ENCODE measurements at places on chromosomes 13 and 19.

DNA sequence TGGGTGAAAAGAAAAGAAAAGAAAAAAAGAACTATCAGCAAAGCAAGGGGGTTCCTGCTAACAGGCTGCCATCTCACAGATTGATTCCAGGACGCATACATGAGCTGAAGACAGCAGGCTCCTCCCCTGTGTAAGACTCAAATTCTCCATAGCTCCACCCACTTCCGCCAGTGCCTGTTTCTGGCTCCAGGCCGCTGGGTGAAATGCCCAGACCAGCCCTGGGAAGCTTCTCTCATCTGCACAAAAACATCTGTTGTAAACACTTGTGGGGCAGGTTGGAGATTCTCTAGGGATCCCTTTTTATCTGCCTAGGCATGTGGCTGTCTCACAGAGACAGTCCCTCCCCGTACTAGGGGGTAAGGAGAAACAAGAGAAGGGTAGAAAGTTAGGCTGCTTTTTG lies 1054.4 kb upstream of the SPRY2 start:
- no peak for DNase-seq

DNA sequence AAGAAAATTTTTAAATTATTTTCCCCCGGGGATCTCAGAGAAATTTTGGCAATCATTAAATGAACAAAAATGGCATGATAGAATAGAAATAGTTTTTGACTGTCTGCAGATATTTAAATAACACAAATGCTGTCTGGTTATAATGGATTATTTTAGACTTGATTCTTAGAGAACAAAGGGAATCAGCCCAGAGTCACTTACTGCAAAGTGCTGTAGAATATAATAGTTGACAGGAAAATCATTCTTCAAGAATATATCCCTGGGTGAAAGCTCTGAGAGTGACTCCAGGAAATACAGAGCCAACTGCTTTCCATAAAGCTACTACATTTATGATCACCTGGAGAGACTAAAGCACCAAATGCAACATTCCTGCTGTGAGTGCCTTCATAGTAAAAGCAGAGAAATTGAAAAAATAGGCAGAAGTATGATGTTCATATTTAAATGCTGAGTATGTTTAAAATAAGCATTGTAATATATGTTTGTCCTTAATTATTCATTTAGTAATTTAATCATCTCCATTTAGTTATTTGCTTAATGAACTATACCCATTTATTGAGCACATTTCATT lies 1765.8 kb downstream of the SLITRK1 start:
- DNase-seq, result no peak

GRCh38 chr13:24181991-24182702 lies 21.6 kb downstream of the SPATA13 start:
- DNase-seq, result no peak

- no peak for DNase-seq
These were observed 2.7 kb upstream of the RASAL3 start for GRCh38 chr19:15466851-15467733.

- no peak for DNase-seq
These were observed 204.2 kb downstream of the TSHZ3 start for GRCh38 chr19:31145007-31145406.

- DNase-seq, result no peak
These were observed 48.7 kb downstream of the ZNF536 start for GRCh38 chr19:30420881-30421280.

DNA sequence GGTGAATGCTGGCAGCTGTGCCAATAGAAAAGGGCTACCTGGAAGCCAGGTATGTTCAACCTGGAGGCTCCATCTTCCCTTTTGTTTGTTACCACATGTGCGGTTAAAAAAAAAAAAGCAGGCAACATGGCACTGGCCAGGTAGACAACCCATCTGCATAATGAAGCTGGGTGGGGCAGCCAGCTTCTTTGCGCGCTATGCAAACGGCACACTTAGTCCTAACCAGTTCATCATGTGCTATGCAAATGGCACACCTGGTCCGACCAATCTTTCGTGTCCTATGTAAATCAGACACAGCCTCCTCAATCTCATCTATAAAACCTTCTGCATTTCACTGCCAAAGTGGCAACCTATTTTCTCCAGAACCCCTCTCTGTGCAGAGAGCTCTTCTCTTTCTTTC lies 11.3 kb upstream of the IGSF23 start:
- no peak for DNase-seq

GRCh38 chr13:20891768-20892167 lies 10.8 kb downstream of the XPO4 start:
- no peak for DNase-seq

- DNase-seq, result no peak
These were observed 57.9 kb downstream of the THSD1 start for GRCh38 chr13:52348071-52348470.

DNA sequence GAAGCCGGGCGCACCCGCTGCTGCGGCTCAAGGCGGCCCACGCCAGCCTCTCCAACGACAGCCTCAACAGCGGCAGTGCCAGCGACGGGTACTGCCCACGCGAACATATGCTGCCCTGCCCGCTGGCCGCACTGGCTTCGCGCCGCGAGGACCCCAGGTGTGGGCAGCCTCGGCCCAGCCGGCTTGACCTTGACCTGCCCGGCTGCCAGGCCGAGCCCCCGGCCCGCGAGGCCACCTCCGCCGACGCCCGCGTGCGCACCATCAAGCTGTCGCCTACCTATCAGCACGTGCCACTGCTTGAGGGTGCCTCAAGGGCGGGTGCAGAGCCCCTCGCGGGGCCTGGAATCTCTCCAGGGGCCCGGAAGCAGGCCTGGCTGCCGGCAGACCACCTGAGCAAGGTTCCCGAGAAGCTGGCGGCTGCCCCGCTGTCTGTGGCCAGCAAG lies 13.0 kb downstream of the C19orf25 start:
- DNase-seq, result no peak

DNA sequence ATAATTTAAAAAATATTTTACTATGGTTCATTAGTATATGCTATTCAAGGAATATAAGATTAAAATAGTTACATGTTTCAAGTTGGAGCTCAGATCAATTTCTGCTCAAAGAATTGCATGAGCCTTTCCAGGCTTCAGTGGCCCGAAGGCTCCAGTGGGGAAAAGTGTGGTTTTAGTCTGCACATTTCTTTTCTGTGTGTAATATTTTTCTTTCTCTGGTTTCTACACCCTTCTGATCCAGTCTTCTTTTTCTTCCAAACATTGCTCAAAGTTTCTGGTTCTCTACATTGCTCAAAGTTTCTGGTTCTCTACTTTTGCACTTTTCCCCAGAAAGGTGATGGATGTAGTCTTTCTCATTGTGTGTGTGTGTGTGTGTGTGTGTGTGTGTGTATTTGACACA lies 64.7 kb upstream of the OXGR1 start:
- DNase-seq, result no peak

DNA sequence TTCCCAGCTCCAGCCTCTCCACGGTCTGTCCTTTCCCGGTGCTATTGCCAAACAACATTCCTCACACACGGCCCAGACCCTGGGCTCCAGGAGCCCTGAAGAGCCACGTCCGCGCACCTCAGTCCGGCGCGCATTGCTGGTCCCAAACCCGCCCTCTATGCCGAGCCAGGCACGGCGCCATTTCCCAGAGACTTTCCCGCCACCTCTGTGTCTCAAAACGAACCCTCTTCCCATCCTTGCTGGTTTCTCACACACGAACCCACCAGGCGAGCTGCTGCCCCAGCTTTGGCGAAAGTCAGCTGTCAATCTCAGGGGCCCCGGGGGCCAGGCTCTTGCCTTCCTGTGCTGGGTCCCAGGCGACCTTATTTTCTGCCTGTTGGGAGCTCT lies 28.0 kb upstream of the F7 start:
- no peak for DNase-seq

DNA sequence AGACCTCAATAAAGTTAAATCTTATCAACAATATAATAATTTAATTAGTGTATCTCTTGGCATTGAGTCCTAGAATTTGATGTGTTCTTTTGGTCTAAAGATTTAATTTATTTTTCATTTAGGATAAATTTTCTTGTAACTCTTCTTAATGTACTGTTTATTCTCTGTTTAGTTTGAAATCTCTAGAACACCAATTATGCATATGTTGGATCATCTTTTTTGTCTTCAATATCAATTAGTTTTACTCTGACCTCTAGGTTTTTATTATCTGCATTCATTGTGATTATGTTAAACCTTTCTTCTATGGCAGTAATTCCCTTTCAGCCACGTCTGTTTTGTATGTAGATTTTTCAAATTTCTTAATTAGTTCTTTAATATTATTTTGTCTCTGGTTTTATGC lies 93.8 kb upstream of the ARHGEF7 start:
- no peak for DNase-seq

DNA sequence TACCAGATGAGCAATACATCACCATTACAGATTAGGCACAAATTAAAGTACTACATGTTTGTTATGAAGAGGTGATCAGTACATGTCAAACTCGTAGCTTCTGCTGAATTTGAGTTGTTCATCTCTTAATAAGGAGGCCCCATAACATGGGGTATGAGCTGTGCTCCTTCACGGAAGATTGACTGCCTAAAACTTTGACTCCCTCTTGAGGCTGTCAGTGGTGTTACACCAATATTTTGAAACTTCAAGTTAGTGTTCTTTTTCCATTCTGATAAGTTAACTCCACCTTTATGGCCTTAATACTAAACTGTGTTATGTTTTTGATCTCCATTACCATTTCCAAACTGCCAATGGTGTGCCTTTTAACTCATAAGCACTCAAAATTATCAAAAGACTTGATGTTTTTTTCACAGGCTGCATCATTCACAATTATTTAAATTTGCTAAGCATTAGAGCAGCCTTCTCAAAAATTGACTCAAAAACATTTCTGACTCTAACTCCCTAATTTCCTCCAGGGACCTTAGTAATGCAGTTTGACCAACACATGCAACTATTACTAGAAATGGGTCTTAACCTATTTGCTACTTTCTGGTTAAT lies 1591.5 kb downstream of the PCDH9 start:
- DNase-seq, result no peak

- DNase-seq, result no peak
These were observed 1.6 kb downstream of the FSTL3 start for GRCh38 chr19:677601-678436.

- DNase-seq, result no peak
These were observed 11.2 kb downstream of the HPN start for GRCh38 chr19:35052599-35053190.

DNA sequence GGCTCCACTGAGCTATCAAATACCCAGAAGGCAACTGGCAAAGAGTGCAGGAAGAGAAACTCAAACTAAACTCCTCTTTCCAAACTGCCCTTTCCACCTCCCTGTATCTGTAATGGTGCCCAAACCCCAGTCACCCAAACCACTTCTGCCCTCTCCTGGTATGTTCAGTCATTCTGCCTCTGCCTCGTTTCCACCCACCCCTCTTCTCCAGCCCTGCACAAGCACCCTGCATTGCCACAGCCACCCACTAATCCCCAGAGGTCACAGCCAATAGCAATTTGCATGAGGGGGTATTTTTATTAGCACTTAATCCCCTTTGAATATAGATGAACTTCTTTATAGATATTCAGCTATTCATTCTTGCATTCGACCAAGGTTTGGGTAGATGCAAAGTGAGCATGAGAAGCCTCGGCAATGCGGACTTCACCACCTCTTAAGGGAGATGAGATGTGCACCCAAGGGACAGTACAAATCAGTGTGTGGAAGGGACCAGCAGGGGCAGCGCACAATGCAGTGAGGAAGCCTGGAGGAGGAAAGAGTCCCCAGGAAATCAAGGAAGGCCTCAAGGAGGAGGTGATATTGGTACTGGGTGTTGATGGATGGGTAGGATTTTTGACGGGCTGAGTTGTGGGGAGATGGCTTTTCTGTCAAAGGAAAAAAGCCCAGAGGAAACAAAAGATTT lies 12.4 kb downstream of the TMEM272 start:
- no peak for DNase-seq

DNA sequence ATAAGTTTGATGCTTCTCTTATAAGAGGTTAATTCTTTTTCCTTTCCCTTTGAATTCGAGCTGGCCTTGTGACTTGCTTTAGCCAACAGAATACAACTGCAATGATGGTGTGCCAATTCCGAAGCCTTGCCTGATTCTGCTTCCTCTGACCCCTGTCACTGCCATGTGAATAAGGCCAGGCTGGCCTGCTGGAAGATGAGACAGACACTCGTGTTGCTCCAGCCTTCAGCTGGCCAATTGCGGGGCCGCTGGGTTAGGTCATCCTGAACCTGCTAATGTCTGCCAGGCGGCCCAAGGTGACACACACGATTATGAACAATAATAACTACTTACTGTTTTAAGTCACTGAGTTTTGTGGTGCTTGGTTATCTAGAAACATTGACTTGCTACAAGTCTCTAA lies 352.0 kb downstream of the MYO16 start:
- no peak for DNase-seq

DNA sequence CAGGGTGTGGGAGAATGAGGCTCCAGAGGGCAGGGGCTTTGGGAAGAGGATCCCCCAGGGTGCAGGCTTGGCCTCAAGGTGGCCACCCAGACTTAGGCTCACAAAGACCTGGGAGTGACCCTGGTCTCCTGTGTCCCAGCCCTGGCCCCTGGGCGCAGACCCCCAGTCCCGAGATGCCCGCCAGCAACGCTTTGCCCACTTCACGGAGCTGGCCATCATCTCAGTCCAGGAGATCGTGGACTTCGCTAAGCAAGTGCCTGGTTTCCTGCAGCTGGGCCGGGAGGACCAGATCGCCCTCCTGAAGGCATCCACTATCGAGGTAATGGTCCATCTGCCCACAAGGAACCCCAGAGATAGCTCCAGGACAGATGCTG lies 2.6 kb downstream of the NR1H2 start:
- no peak for DNase-seq

- no peak for DNase-seq
These were observed 6.9 kb downstream of the C5AR1 start for GRCh38 chr19:47316513-47316912.

- peak; percentile 8 for DNase-seq
These were observed 35.5 kb downstream of the TMED1 start for GRCh38 chr19:10800488-10800887.

GRCh38 chr13:36683701-36684100 lies 9.9 kb downstream of the SERTM1 start:
- no peak for DNase-seq

DNA sequence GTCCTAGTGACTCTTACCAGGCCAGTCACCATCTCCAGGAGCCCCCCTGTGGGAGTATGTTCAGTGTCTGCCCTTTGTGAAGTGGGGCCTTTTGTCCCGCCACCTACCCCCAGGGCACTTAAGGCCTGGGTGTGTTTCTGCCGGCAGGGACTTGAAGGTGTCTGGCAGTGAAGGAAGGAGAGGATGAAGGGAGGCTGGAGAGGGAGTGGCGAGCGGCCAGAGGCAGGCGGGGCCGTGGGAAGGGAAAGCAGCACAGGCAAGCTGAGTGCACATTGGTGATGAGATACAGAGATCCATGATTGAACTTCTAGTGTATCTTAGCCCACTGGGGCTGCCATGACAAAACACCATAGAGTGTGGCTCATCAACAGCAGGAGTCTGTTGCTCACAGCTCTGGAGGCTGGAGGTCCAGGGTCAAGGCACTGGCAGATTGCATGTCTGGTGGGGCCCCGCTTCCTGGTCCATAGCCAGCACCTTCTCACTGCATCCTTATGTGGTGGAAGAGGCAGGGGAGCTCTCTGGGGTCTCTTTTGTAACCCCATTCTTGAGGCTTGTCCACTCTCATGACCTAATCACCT lies 17.5 kb downstream of the CUL4A start:
- no peak for DNase-seq

DNA sequence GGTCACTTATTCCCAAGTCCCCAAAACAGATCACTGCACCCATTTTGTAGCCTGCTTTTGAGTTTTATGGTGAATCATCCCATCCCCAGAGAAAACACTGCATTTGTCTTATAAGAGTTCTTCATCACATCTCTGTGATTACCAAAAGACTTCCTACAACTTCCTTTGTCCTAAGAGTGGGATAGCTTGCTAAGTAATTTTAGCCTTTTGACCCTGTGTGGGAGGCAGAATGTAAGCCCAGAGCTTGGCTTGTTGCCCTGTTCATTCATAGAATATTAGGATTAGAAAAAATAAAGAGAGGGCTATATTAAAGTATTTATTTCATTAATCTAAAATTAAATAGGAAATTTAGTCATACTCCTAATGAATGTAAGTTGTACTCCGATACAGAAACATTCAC lies 213.3 kb downstream of the MZT1 start:
- DNase-seq, result no peak

Data from hippocampal formation (tissue), 2 donors.